ENCODE measurements at places on chromosomes 4 and X.

GRCh38 chr4:159655547-159655946, 552.7 kb downstream of the RAPGEF2 start:
- DNase-seq, result peak; percentile 59

GRCh38 chr4:171256223-171256622, 557.0 kb upstream of the GALNTL6 start:
- no peak for DNase-seq

- DNase-seq, result no peak
Measured at GRCh38 chrX:18885328-18886004, 98.4 kb downstream of the PHKA2 start.

- no peak for DNase-seq
Measured at GRCh38 chr4:158190718-158191117, 17.9 kb upstream of the GASK1B start.

DNA sequence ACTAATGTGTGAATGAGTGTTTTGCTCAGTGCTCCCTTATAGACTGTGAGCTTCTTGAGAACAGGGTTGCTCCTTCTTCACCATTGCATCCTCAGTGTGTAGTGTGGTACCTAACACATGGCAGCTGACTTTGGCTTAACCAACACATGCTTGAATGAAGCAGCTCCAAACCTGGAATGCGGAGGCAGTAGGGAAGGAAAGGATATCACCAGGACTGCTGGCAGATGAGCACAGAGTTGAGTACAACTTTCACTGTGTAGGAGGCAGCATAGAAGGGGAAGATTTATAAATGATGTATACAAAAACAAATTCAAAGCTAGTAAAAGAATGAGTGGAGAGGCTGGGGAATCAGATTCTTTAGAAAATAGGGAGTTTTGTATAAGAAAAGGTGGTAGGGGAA, 174.3 kb downstream of the SLIT2 start:
- DNase-seq, result no peak

- no peak for DNase-seq
Measured at GRCh38 chrX:143472347-143472938, 44.8 kb downstream of the SPANXN3 start.

- DNase-seq, result no peak
Measured at GRCh38 chr4:48543796-48544195, 53.7 kb downstream of the ZAR1 start.

DNA sequence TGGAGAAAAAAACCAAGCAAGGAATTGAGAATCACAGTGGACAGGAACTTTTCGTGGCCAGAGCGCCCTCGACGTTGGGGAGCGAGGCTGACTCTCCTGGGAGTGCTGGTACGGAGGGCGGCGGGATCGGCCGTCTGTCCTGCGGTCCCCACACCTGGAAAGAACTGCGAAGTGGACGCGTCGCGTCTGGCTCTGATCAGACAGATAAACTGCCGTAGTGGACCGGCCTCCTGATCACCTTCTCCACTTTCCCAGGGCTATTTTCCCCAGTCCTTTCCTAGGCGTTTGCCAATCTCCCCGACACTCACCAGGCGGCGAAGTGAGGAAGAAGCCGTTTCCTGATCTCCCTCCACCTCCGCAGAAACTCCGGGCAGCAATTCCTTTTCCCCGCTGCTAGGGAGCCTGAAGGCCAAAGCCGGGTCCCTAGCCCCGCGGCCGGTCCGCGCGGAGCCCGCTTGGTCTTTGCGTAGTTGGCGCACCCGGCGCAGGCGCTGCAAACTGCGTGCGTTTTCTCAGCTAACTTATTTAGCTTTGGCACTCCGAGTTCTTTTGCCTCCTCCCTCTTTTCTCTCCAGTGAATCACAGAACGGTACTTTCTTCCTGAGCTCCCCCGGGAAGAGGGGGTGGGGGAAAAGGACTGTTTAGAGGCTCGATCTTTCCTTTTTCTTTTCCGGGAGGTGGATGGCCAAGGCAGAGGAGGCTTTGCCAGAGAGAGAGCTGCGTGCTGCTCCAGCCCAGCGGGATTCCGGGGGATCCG, at the start of gene ARSJ:
Gene ARSJ (minus strand): TSS at position 500 of the 757 bp plus-strand sequence. CDS start 813 bp downstream, outside the sequence.
- DNase-seq, result peak; percentile 63

DNA sequence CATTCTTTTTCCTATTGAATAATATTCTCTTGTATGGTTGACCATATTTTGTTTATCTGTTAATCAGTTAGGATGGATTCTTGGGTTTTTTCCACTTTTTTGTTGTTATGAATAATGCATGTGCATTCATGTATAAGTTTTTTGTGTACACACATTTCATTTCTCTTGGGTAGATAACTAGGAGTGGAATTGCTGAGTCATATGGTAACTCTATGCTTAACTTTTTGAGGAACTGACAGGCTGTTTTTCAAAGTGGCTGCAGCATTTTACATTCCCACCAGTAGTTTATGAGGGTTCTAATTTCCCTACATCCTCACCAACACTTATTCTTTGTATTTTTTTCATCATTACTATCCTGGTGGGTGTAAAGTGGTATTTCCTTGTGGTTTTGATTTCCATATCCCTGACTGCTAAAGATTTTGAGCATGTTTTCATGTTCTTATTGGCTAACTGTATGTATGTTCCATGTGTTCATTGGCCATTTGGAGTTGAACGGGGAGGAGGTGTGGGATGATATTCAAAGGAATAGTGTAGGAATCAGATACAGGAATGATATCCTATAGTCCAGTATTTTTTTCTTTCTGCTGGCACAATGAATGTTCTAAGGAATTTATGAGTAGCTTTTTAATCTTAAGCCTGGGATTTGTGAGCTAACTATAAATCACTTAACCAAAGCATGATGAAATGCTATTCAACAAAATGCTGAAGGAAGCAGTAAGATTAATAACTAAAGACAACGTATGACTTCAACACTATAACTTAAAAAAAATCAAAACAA, 114.3 kb downstream of the AMELX start:
- DNase-seq, result no peak

- DNase-seq, result no peak
Measured at GRCh38 chr4:74158466-74159142, 686 bp downstream of the MTHFD2L start.

- DNase-seq, result no peak
Measured at GRCh38 chr4:133275246-133275645, 126.2 kb downstream of the PCDH10 start.

GRCh38 chr4:82801910-82802521, 3.4 kb upstream of the SCD5 start:
- DNase-seq, result peak; percentile 24

DNA sequence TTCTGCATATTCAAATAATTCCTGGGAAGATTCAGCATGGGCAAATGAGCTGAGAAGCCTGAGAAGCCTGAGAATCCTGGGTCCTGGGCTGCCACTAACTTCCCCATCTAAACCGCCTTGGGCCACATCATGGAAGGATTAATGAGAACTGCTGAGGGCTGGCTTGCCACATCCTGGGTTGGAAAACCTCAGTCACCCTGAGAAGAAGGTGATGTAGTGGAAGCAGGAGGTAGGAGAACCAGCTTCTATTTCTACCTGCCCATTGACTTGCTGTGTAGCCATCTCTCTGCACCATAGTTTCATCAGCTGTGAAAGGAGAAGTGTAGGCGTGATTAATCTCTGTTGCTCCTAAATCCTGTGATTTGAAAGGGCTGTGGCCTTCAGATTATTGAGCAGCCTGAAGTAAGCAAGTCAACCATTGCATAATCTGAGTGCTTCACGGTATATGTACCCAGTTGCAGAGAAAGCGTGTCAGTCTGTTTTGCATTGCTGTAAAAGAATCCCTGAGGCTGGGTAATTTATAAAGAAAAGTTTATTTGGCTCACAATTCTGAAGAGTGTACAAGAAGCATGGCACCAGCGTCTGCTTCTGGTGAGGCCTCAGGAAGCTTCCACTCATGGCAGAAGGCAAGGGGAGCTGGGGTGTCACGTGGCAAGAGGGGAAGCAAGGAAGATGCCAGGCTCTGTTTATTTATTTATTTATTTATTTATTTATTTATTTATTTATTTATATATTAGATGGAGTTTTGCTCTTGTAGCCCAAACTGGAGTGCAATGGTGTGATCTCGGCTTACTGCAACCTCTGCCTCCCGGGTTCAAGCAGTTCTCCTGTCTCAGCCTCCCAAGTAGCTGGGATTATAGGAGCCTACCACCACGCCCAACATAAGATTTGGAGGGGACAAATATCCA, 140.9 kb upstream of the ATP6AP2 start:
- DNase-seq, result no peak

- peak; percentile 26 for DNase-seq
Measured at GRCh38 chr4:111991797-111992196, 153.5 kb upstream of the FAM241A start.

DNA sequence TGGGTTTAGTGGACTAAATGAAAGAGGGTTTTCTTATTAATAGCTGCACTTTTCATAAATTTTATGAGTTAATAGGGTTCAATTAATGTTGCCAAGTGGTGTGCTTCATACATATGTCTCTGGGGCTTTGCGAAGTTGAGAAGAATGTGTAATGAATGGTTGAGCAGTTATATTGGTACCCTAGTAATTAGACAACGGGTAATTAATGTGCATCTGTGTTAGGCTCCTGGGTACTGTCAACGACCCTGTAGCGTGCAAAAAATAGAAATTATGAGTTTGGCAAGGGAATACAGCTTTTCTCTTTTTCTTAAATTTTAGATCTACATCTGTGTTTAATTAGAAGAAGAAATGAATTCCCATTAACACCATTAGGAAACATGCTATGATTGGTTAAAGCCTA, 1027.7 kb downstream of the ARAP2 start:
- no peak for DNase-seq

GRCh38 chr4:152651473-152652060, 28.2 kb downstream of the TMEM154 start:
- no peak for DNase-seq

- no peak for DNase-seq
Measured at GRCh38 chrX:129792586-129793291, 13.0 kb downstream of the SASH3 start.

DNA sequence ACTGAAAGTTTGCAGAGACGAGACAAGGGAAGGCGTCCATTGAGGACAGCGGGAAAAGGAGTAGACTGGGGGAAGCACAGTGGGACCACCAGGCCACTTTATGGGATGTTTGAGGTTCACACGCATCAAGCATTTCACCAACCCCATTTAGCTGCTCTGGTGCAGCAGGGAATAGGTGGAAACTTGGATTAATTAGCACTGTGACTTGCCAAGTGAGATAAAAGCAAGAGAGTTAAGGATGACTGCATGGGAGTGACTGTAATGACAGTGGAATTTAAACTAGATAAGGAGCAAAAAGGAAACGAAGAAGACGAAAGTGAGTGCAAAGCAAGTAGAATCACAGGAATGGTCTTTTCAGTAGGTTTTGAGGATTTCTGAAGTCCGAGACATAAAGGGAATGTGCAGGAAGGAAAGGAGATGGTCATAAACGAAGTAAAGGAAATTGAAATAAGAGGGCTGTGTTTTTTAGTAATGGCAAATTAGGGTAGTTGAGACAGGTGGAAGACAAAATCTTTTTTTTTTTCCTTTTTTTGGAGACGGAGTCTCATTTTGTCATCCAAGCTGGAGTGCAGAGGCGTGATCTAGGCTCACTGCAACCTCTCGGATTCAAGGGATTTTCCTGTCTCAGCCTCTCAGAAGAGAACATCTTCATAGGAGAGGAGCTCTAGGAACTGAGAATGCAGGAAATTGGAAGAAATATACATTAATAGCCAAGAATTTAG, 119.0 kb upstream of the MAP9 start:
- DNase-seq, result no peak

- DNase-seq, result no peak
Measured at GRCh38 chrX:140586951-140587350, 82.1 kb upstream of the SOX3 start.

DNA sequence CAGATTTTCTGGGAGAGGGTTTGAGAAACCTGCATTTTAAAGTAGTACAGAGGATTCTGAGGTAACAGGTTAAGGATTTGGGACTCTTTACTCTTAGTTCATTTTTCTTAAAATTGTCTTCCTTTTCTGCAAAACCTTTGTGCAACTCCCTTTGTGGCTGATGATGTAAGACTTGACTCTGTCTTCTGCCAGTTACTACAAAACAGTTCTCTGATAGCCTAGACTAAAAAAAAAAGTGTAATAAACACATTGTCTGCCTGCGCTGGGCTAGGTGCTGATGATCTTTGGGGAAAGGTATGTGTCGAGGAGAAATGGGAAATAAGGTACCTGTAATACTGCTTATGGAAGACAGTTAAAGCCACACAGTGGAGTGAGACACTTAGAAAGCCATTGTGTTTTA, 28.7 kb downstream of the IL13RA1 start:
- no peak for DNase-seq

DNA sequence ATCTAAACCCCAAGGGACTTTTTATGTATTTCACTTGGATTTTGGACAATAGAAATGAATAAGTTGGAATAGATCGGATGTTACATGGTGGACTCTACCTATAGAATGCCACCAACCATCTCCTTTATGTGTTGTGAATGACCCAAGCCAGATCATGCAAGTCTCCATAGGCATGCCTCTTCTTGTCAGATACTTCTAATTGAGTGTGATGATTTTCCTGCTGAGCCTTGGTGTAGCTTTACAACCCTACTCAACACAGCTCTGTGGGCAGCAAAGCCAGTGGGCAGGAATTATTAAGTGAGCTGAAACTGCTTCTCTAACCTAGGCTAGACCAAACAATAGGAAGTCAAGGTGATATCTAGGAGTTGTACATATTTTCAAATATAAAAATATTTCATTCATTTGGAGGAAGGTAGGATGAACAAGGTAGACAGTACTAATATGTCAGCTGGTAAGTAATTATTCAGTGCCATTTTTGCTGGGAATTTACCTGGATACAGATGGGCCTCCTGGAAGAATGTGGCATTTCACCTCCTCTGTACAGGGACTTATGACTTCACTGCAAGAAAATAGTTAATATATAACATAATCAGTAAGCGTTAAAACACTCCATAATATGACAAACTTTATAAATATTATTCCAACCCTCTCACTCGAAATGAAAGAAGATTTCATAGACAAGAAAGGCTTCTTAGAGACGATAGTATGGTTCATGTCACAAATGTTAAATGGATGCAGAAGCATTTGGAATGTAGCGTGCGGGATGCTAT, 298.0 kb upstream of the FAT1 start:
- no peak for DNase-seq

- DNase-seq, result no peak
Measured at GRCh38 chr4:102683881-102684609, 76.7 kb downstream of the MANBA start.

DNA sequence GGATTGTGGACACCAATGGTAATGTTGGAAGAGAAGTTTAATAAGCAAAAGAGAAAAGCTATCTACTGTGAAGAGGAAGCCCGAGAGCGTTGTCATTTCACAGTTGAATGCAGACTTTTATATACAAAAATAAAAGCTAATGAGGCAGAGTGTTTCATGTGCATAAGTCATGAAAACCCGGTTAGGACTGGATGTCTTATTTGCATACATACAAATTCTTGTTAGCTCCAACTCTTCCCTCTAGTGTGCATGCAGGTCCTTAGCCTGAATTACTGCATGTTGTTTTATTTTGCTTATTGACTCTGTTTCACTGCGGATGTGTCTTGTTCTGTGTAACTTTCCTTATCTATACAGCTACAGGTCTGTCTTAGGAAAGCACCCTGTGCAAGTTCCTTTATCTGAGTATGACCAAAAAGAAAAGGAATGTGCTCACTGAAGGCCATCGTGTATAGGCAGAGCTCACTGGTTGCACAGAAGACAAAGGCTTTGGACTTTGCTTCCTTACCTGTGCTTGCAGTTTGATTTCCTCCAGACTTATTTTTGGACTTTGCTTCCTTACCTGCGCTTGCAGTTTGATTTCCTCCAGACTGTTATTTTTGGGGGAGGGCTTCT, 25.1 kb upstream of the UGT2B11 start:
- no peak for DNase-seq

- peak; percentile 10 for DNase-seq
Measured at GRCh38 chrX:109886122-109886761, 116.7 kb upstream of the TMEM164 start.

- no peak for DNase-seq
Measured at GRCh38 chrX:148540671-148541583, 40.5 kb downstream of the AFF2 start.

All from LoVo (cell line).